ENCODE measurements at places on chromosomes 1 and 21.

- DNase-seq: peak; percentile 66
These were observed 738 bp upstream of the CDC42BPA start for GRCh38 chr1:227318853-227319607.

DNA sequence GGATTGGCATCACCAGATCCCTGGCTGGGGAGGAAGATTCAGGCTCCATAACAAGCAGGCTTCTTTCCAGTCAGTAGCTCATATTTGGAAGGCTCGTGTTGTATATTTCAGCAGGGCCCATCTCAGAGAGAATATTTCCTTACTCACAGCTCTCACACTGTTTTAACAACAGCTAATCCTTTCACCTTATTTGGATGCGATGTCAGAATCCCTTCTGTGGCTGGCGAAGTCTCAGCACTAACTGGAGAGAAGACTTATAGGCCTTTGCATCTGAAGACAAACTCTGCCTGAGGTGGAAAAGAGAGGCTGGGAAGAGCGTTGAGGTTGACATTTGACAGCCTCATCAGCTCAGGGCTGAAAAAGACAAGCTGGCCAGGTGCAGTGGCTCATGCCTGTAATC, 47.2 kb upstream of the CAPZB start:
- DNase-seq: no peak

- DNase-seq: no peak
These were observed at the start of gene MTMR11 for GRCh38 chr1:149936170-149936991. Gene MTMR11, minus strand, starts transcription at chr1:149936879. Its CDS starts 232 bp downstream, at chr1:149936647.

GRCh38 chr1:220094016-220094911, at the start of gene IARS2:
Gene IARS2, plus strand, starts transcription at chr1:220094132. Its CDS starts 85 bp downstream, at chr1:220094217.
- DNase-seq: peak; percentile 97

- no peak for DNase-seq
These were observed 362.4 kb upstream of the KAZN start for GRCh38 chr1:14236097-14236496.

DNA sequence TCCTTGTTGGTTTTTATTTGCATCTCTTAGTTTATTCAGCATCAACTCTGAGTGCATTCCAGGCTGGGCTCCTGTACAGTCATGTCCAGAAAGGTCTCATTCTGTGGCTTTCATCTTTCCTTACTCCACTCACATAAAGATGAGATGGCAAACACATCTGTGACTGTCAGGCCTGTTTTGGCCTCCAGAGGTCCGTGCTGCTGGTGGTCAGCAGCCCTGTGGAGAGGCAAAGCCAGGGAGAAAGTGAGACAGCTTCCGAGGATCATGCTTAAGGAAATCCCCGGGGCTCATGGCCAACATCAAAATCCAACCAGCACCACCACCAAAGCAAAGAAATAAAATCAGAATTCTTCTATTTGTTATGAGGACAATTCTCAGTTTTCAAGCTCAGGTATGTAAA, 96.1 kb upstream of the HIVEP3 start:
- no peak for DNase-seq

DNA sequence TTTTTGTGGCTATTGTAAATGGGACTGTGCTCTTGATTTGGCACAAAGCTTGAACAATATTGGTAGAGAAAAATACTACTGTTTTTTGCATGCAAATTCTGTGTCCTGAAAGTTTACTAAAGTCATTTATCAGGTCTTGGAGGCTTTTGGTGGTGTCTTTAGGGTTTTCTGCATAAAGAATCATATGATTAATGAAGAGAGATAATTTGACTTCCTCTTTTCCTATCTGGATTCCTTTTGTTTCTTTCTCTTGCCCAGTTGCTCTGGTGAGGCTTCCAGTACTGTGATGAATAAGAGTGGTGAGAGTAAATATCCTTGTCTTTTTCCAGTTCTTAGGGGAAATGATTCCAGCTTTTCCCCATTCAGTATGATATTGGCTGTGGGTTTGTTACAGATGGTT, 1166.7 kb downstream of the NCAM2 start:
- DNase-seq: no peak

GRCh38 chr1:82321794-82322193, 521.1 kb downstream of the ADGRL2 start:
- DNase-seq: no peak

- no peak for DNase-seq
These were observed 16.3 kb upstream of the ATP5PO start for GRCh38 chr21:33931799-33932390.

GRCh38 chr1:4658643-4659628, 4.5 kb downstream of the AJAP1 start:
- DNase-seq: no peak

GRCh38 chr1:6269720-6270400, 9.0 kb upstream of the GPR153 start:
- no peak for DNase-seq

- DNase-seq: no peak
These were observed 264.6 kb downstream of the HHIPL2 start for GRCh38 chr1:222283147-222283768.

DNA sequence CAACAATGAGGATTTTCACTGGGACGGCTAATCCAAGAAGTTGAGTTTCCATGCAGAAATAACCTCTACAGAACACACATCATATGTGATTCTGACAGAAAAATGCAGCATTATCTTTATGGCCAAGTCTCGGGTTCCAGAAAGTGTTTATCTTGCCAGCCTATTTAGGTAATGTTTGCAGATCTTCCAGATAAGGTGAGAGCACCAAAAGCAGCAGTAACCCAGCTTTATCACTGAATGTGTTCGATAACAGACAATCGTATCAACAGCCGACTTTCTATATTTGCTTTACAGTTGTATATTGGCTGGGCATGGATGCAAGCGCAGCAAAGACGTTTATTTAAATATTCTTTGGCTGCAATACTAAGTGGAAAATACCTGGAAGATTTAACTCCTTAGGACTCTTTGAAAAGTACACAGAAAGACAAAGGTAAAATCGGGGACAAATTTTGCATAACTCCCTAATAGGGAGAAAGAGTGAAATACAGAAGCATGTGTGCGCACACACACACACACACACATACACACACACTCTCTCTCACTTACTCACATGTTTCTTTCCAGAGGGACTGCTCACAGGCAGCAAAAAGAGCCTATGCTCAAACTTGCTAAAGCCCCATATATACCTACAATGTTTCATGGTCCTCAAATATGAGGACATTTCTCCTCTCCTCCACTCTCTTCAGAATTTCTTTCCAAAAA, 3.0 kb upstream of the CTSK start:
- no peak for DNase-seq

DNA sequence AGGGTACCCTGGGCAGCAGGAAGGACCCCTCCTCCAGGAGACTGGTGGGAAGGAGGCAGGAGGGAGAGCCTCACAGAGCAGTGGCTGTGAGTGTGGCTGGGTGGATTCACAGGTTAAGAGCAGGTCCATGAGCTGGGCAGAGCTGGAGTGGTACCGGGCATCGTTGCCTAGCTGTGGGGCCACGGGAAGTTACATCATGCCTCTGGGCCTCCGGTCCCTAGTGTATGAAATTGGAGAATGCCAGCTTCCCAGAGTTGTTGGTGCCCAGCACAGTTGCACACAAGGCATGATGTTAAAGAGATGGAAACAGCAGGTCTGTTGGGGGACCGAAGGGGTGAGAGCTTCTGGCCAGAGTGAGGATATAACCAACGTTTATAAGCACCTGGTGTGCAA, 18.5 kb downstream of the FOXO6 start:
- peak; percentile 56 for DNase-seq

DNA sequence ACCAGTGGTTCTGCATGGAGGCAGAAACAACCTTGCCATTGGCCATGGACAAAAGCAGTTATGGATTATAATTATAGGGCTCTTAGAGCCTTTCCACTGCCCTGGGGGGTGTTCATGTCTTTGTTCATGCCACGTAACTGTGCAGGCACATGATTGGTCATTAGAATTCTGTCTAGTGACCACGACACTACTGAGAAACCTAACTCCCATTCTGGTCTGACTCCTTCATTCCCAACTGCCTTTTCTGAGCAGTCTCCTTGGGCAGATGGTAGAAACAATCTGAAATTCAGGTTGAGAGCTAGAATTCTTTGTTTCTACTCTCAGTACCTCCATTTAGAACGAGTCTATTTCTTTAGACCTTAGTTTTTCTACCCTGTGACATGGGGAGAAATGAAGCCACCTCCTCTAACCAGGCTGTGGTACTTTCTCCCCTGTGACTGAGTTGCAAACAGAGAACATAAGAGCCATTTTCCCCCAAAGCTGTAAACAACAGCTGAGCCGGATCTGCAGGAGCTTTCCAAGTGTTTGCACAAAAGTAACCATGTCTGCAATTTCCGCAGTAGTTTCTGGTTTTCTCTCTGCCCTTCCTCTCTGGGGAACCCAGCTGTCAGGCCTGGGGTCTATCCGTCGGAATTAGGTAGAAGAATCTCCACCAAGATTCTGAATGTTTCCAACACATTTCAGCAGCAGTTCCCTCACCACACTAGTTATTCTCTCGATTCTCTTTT, 37.7 kb upstream of the IPO9 start:
- no peak for DNase-seq

GRCh38 chr1:24427545-24427862, 11.9 kb downstream of the NIPAL3 start:
- DNase-seq: no peak

DNA sequence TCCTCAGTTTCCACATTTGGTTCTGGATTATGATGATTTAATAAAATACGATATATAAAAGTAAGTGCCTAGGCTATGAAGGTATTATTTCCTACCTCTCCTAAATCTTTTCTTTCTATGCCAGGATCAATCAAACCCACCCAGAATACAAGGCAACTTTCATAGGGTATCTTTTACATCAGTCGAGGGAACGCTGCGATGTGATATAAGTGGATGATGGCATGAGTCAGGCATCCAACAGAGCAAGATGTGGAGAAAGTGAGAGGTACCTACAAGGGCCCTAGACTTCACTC, 781 bp downstream of the TTLL7 start:
- DNase-seq: no peak

- peak; percentile 32 for DNase-seq
These were observed 8.9 kb downstream of the RCAN1 start for GRCh38 chr21:34606051-34606450.

DNA sequence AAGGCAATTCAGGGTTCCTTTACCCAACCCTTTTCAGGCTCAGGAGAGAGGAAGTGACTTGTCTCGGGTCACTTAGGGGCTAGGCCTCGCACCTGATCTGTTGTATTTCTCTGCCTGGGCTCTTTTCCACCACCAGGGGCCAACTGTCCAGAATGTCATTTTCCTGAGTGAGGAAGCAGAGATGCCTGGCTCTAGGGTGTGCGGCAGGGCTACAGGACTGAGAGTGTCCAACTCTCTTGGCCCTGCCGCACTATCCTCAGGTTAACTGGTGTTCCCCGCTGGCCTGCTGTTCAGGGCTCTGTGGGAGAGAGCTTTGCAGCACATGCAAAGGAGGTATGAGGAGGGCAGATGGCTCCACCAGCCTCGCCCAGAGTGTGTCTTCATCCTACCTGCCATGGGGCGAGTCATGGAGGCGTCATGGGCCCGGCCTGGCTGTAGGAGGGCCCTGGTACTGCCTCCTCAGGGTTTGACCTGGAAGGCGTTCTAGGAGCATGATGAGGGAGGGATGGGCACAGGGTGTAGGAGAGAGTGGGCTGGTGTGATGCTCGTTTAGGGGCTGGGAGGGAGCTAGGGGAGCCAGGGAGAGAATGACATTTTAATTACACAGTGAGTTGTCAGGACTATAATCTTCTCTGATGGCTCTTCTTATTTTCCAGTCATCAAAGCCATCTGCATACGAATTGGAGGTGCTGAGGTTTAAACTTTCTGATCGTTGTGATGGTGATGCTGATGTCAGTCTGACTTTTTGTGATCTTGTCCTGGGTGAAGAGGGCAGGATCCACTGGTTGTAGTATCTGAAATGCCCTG, 128.3 kb downstream of the NOS1AP start:
- DNase-seq: no peak

DNA sequence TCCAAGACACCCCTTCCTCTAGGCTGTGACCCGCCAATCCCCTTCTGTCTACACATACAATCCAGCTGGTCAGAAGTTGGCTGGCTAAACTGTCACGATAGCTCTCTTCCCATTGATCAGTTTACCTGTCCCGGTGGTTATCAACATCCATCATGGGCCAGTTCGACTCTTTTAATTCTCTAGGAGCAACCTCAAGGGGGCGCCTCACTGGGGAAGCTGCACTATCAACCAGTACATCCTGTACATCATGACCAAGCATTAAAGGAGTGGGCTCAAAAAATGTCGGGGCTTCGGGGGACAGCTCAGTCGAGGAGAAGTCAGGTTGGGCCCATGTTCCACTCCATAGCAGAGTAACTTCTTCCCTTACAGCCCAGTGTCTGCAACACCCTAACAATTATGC, 53.2 kb upstream of the B3GALNT2 start:
- DNase-seq: no peak

- no peak for DNase-seq
These were observed 496.4 kb downstream of the SETD4 start for GRCh38 chr21:35563885-35564451.

GRCh38 chr1:168121401-168122011, 15.2 kb downstream of the GPR161 start:
- no peak for DNase-seq

DNA sequence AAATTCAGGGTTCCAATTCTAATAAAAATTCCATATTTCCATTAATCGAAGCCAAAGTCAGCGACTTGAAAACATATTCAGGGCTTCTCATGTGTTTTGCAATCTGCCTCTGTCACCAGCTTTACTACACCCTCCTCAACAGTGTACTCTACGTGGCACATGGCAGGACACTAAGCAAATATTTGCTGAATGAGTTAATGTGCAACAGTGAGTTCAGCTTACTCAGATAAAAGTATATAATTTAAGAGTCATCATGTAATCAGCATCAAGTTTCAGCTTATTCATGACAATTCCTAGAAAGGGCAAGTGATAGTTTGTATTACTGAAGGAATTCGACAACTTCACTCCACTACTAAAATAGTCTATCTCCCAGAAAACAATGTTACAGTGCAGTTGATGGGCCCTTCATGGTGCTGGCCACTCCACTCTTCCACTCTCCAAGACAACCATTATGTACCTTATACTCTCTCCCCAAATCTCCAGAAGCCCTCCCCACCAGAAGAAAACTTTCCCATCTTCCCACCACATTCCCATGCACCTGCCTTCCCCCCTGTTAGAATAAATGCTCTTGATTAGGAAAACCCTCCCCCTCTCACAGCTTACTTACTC, 97.3 kb downstream of the TTLL7 start:
- DNase-seq: no peak

DNA sequence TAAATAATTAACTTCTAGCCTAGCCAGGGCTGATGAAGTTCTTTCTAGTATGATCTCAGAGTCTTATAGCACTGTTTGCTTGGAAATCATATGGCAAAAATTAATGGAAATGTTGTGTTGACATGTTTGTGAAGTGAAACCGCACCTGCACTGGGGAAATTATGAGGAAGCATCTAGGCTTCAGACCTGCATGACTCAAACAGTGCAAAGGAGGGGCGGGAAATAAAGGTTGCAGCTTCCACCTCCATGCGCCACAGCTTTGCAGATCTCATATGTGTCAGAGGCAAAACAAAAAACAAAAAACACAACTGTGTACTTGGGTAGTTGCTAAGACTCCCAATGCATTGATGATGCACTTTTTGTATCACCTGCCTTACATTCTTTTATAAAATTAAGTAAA, 1080.6 kb downstream of the PLA2G4A start:
- DNase-seq: no peak

All from posterior cingulate gyrus (tissue), 11 donors.